EH (cell line): ENCODE measurements at places on chromosomes 12 and 14.
A peak's percentile ranks its signal among the peaks of the same experiment; 100 is the strongest.

GRCh38 chr12:54680374-54680773, 32.2 kb upstream of the DCD start:
- DNase-seq: peak; percentile 11

DNA sequence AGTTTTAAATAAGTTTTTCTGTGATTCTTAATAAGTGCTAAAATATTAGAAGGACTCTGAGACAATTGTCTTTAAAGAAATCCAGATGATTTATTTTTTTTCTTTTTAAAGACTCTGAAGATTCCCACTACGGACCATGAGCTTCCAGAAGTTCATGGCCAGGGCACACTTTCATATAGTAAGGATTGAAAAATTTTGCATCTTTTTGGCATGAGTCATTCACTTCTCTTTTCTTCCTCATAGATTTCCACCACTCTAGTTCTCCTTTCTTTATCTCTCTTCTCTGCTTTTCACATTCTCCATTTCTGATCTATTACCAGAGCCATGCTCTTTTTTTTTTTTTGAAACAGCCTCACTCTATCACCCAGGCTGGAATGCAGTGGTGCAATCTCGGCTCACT, 385.8 kb downstream of the FLRT2 start:
- DNase-seq: no peak

DNA sequence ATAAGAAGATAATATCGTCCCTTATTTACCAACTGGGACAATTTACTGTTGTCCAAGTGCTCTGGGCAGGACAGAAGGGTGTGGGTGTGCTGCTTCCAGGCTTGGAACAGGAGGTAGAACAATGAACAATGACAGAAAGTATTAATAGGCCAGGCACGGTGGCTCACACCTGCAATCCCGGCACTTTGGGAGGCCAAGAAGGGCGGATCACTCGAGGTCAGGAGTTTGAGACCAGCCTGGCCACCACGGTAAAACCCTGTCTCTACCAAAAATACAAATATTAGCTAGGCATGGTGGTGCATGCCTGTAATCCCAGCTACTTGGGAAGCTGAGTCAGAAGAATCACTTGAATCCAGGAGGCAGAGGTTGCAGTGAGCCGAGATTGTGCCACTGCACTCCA, 2.5 kb downstream of the IFI27 start:
- no peak for DNase-seq

DNA sequence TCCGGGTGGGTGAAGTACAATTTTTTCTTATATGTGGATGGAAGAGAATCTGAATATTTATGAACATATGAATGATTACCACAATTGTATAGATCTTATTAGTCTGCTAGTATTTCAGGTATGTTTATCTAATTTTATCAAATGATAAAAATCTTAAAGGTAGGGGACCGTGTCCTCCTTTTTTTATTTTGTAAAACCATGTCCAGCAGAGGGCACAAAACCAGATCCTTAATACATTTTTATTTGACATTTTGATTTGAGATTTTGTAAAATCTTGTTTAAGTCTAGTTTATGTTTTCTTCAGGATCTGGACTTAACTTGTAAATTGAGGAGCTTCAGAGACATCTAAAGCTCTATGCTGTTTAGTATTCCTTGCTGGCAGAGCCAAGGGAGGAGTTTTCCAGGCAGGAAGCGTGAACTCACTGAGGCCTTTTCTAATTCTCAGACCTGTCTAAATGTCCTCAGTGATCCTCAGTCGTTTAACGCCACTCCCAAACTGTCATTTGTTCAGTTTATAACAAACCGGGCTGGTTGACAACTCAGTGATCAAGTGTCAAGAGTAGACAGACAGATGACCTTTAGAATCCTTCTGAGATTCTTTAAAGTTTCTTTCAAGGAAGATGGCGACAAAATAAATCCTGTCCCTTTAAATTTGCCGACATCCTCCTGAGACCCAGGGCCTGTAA, 263.9 kb downstream of the KTN1 start:
- DNase-seq: peak; percentile 15

GRCh38 chr12:116065606-116066005, 211.9 kb downstream of the MED13L start:
- DNase-seq: peak; percentile 41

GRCh38 chr12:52280319-52280795, 5.9 kb downstream of the KRT86 start:
- peak; percentile 96 for DNase-seq

- DNase-seq: no peak
Observed at GRCh38 chr12:17976202-17976601, 113.8 kb downstream of the RERGL start.

GRCh38 chr14:74483321-74483720, 9.8 kb downstream of the NPC2 start:
- peak; percentile 35 for DNase-seq
